ENCODE measurements at places on chromosomes 12 and 14. TPM values are rescaled to one million over a fixed set of nuclear protein-coding genes. Genes with fewer than 3 reads are reported as not detected.

GRCh38 chr12:7219599-7220243 lies 30.2 kb downstream of the PEX5 start:
- no peak for DNase-seq

DNA sequence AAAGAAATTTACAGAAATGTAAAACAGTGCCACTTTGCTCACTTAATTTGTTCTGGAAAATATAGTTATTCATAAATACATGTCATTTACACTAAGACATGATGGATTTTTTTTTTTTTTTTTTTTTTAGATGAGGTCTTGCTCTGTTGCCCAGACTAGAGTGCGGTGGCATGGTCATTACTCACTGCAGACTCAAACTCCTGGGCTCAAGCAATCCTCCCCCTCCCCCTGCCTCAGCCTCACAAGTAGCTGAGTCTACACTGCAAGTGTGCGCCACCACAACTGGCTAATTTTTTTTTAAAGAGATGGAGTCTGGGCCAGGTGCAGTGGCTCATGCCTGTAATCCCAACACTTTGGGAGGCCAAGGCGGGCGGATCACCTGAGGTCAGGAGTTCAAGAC lies 101.2 kb downstream of the PPP2R5C start:
- no peak for DNase-seq

The PLBD1 gene
- total RNA-seq = 4.7 TPM

- no peak for DNase-seq
Observed at GRCh38 chr14:95659293-95659989, 26.8 kb upstream of the TCL1B start.

DNA sequence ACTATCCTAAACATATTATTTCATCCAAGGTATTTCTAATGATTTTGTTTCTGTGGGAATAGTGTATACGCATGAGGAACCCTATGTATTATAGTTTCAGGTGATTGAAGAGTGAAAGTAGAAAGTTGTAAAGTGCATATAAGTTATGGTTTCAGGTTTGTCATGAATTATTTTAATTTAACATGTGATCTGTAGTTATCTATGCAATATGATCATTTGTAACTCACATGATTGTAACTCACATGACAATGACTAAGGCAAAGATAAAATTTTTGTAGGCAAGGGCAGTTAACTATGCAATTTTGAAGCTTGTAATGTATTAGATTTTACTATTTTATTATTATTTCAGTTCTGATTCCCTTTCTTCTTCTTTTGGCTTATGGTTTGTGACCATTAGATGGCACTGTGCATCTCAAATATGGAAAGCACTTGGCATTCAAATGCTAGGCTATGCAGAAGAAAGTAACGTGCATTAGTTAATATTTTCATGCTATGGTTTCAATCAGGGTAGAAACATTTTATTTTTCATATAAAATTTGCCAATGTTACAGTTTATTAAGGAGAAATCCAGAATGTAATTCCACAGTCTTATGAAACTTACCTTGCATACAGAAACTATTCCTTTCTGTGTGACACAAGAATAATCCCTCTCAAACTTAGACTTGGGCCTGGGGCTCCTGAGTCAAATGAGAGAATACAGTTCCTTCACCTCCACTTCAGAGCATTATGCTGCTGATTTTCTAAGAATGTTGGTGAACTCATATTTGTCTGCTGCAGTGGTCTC lies 15.8 kb upstream of the TMEM30B start:
- no peak for DNase-seq

The MYBPC1 gene
- not detected for total RNA-seq

- DNase-seq = no peak
Observed at GRCh38 chr12:62256408-62257096, 3.7 kb upstream of the USP15 start.
